ENCODE measurements at places on chromosomes 13 and 19. TPM values are rescaled to one million over a fixed set of nuclear protein-coding genes. Genes with fewer than 3 reads are reported as not detected.

The PABPC3 gene
- total RNA-seq = 0.87 TPM

The ZNF440 gene
- total RNA-seq = 13.5 TPM

The ZNF480 gene
- 8.5 TPM for total RNA-seq

The TUBA3C gene
- total RNA-seq = not detected

The CCDC194 gene
- total RNA-seq = 5.8 TPM

The SGCG gene
- not detected for total RNA-seq

The SYNGR4 gene
- total RNA-seq = not detected

The DIAPH3 gene
- not detected for total RNA-seq

The CEACAM20 gene
- total RNA-seq = not detected

The IZUMO2 gene
- not detected for total RNA-seq

The ZNF432 gene
- 15.8 TPM for total RNA-seq

DNA sequence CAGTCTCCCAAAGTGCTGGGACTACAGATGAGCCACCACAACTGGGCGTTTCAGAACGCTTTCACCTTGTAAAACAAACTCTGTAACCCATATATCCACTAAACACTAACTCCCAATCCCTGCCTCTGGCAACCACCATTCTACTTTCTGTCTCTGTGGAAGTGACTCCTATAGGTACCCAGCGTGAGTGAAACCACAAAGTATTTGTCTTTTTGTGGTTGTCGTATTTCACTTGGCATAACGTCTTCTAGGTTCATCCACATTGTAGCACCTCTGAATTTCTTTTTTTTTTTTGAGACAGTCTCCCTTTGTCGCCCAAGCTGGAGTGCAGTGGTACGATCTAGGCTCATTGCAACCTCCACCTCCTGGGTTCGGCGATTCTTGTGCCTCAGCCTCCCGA is 44.8 kb downstream of the BRD4 start:
- no peak for DNase-seq

- no peak for DNase-seq
These were observed 28.4 kb downstream of the ZNF844 start for GRCh38 chr19:12092956-12093355.

GRCh38 chr19:2922987-2923386 is 21.8 kb downstream of the ZNF77 start:
- no peak for DNase-seq

GRCh38 chr13:75641026-75641425 is 4.9 kb downstream of the LMO7 start:
- DNase-seq = no peak

- no peak for DNase-seq
These were observed 39.7 kb upstream of the RXFP2 start for GRCh38 chr13:31699650-31700049.

- DNase-seq = no peak
These were observed 813 bp upstream of the ZNF296 start for GRCh38 chr19:45076851-45077730.

DNA sequence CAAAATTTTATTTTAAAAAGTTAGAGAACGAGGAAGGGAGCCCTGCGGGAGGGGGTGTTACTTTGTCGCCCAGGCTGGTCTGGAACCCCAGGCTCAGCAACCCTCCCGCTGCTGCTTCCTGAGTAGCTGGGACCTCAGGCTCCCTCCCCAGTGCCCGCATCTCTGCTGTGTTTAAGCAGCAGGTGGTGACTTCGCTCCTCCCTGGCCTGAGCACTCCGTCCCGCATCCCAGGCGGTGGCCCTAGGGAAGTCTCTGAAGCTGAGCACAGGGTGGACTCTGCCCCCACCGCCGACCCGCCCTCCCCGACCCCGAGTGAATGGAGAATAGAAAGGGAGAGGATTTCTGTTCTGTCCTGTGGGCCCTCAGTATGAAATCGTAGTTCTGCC is 30.5 kb downstream of the ZNF701 start:
- DNase-seq = no peak

DNA sequence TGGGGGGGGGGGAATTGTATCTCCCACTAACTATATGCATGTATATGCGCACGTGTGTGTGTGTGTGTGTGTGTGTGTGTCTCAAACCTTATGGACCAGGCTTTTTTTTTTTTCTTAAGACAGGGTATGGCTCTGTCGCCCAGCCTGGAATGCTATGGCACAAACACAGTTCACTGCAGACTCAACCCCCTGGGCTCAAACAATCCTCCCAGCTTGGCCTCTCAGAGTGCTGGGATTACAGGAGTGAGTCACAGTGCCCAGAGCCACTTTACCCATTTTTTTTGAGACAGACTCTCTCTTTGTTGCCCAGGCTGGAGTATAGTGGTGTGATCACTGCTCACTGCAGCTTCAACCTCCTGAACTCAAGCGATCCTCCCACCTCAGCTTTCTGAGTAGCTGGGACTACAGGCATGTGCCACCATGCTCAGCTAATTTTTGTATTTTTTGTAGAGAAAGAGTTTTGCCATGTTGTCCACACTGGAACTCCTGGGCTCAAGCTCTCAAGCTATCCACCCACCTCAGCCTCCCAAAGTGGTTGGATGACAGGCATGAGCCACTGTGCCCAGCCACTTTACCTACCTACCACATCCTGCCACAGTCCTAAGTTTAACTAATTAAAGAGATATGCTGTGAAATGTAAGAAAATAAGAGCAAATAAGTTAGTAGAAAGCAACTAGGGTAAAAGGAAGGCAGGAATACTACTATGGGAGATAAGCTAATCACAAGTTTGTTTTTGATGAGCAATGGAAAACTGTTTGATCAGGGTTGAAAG is 2.4 kb downstream of the ZMYM5 start:
- DNase-seq = no peak

GRCh38 chr19:10503002-10503789 is at the start of gene KEAP1:
Gene KEAP1, minus strand, starts transcription at chr19:10503356. Its CDS starts 3,323 bp downstream, at chr19:10500033.
- DNase-seq = peak; percentile 69

DNA sequence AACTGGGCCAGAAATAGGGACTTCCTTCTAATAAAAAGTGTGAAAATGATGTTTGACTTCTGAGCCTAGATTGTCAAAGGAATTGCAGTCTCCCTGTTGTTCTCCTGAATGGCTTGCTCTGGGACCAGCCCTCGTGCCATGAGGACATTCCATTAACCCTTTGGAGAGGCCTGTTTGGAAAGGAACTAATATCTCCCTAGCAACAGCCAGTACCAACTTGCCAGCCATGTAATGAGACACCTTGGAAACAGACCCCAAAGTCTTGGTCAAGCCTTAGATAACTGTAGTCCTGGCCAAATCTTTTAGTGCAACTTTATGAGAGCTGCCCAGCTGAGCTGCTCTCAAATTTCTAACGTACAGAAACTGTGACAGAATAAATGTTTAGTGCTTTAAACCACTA is 8.2 kb upstream of the SIAH3 start:
- DNase-seq = no peak

DNA sequence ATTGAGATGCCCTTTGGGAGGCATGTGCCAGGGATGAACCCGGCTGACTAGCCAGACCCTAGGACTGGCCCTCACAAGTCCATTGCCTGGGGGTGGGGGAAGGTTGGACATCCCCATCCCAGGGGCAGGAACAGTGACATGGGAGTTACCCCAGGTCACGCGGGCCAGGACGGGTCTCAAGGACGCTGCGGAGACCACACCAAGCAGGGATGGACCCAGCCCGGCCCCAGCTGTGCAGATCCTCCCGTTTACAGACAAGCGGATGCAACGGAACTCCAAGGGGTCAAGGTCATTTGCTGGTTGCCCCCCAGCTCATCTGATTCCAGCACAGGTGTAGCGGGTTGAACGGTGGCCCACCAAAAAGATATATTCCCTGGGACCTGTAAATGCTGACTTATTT is 20.0 kb downstream of the F2RL3 start:
- DNase-seq = no peak

GRCh38 chr19:51441410-51442390 is 16.6 kb downstream of the SIGLEC8 start:
- DNase-seq = peak; percentile 68

DNA sequence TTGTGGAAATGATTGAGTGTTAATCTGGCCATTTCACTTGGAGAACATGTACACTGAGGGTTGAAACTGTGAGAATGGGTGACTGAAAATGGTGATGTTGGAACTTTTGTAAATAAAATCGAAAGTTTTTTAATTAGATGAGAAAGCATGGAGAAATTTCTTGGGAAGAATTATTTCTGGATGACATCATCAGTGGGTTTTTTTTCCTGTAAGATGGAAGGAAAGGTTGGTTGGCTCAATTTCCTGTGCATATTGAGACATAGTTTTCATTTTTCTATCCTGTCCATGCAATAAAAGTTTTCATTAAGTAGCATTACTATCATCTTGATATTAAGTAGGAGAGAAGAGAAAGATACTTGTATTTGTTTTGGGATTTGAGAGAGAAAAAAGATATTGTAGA is 120.6 kb upstream of the HTR2A start:
- no peak for DNase-seq

GRCh38 chr13:43991773-43992201 is 112.1 kb downstream of the LACC1 start:
- DNase-seq = no peak

DNA sequence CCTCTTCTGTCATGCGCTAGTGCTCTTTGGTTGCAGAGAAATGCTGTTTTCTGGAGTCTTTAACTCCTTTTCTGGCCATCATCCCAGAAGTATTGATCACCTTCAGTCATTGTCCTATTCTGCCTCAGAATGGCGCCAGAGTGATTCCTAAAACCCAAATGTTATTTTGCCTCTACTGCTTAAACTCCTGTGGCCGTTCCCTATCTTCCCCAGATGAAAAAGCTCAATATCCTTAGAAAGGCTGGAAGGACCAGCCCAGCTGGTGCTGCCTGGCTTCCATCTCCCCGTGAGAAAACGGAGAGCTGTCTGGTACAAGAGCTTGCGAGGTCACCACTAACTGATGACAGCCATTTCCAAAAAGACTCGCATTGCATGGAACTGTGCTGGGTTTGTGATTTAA is 179.1 kb downstream of the RBM26 start:
- no peak for DNase-seq

DNA sequence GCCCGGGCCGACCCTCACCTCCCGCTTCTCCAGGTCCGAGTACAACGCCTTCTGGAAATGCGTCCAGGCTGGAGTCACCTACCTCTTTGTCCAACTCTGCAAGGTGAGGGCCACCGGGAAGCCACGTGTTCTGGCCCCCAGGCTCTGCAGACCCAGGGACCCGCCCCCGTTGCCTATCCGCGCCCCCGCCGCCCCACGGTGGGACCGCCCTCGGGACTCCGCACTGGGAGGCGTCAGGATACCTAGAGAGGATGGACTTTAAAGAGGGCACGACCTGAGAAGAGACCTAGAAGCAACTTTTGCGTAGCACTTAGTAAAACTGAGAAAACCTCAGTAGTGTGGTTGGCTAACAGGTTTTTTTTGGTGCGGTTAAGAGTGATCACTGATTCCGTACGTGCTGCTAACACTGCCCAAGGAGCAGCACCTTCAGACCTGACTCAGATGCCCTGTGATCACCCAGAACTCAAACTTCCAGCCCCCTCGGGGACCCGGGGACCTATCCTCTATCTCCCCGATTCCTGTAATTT is 492 bp downstream of the TMEM147 start:
- no peak for DNase-seq

- DNase-seq = no peak
These were observed 6.4 kb downstream of the ACTMAP start for GRCh38 chr19:40743926-40744325.

DNA sequence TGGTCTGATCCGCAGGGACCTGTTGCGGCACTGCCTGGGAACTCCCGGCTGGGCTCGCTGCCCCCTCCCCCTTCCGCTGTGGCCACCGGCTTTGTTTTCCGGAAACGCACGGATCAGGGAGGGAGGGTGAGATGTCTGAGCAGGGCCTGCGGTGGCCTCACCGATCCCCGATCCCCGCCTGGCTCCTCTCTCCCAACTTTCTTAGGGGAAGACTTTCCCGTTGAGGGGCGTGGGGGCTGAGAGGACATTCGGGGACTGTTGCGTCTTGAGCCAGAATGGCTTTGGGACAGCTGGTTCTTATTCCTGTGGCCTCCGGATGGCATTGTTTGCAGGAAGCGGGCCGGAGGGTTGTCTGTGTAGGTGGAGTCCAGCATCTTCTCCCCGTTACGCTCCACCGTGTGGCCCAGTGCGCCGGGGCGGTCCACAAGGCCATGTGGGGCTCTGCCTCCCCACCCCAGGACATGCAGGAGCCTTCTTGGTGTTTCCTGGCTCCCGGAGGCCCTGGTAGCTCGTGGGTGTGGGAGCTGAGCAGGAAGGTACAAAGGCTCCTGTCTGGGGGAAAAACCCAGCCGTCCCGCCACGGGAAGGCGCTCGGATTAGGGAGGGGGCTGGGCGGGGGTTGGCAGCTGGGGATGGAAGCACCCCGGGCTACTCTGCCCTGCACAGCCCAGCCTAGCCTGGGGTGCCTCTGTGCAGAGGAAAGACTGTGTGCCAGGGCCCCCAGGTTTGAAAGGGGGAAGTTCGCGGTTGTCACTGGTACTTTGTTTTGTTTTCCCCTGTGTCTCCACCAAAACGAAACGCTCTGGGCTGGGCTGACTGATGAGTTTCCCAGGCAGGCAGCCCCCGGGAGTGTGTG is 1.3 kb downstream of the CSNK1G2 start:
- peak; percentile 81 for DNase-seq

DNA sequence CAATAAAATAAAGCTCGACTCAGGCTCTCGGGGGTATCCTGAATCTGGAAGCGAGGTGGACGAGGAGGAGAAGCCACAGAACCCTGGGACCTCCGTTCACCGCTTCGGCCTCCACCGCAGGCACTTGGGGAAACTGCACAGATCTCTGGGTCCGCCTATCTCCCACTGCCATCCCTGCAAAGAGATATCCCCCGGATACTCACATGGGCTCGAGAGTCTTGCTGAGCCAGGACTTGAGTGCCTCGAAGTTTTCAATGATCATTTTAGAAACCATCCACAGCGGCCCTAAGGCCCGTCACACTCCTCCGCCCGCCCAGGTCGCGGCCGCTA is 589 bp downstream of the RBM26 start:
- DNase-seq = no peak

GRCh38 chr13:31399690-31400089 is 199.9 kb downstream of the B3GLCT start:
- no peak for DNase-seq

GRCh38 chr13:97797553-97797952 is 155.9 kb upstream of the IPO5 start:
- no peak for DNase-seq

DNA sequence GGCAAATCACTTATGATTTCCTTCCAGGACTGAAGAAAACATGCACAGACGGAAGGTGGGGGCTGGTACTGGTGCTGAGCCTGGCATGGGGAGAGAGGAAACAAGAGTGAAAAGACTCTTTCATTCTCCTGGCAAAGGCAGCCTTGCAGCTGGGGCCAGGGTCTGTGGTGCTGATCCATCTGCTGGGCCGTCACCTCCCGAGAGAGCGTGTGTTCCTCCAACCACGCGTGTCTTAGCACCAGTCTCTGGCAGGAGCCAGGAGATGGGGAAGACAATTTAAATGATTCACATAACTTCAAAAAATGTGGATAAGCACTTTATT is 23.9 kb upstream of the SPART start:
- no peak for DNase-seq

DNA sequence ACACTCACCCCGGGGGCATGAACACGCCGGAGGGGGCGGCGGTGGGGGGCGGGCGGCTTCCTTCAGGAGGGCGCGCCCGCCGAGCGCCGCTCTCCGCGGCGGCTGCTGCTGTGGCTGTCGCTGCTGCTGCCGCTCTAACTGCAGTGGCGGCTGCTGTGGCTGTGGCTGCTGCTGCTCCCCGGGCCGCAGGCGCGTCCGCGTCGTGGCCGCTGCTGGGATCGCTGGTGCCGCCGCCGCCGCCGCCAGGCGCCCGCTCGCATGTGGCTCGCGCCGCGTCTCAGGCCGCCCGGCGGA is at the start of gene BBC3:
BBC3 (minus strand) TSS at position 279 of the 294 bp plus-strand sequence. CDS start 2,768 bp downstream, outside the sequence.
- DNase-seq = no peak

All from naive thymus-derived CD4-positive, alpha-beta T cell (primary cell).